ENCODE measurements at places on chromosomes 4 and X. TPM values are rescaled to one million over a fixed set of nuclear protein-coding genes. Genes with fewer than 3 reads are reported as not detected.

DNA sequence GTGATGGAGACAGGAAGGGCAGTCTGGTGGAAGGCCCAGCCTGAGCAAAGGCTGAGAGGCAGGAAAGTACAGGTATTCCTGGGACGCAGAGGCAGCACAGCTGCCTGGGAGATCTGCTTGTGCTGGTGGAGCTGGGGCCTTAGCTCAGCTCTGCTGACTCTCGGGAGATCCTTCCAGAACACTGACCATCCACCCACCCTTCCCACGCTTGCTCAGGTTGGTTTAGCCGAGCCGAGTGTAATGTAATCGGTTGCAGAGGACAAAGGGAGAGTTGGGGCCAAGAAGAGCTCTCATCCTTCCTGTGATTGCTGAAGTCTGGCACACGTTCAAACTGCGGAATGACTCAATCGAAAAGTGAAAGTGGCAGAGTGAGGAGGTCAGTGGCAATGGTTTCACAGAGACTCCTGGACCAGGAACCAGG lies 43.1 kb upstream of the GPR78 start:
- DNase-seq = peak; percentile 29

The EPGN gene
- not detected for polyA plus RNA-seq

GRCh38 chr4:8048856-8049676 lies 109.4 kb upstream of the AFAP1 start:
- DNase-seq = no peak

GRCh38 chrX:47204970-47205369 lies 11.3 kb downstream of the UBA1 start:
- DNase-seq = no peak

DNA sequence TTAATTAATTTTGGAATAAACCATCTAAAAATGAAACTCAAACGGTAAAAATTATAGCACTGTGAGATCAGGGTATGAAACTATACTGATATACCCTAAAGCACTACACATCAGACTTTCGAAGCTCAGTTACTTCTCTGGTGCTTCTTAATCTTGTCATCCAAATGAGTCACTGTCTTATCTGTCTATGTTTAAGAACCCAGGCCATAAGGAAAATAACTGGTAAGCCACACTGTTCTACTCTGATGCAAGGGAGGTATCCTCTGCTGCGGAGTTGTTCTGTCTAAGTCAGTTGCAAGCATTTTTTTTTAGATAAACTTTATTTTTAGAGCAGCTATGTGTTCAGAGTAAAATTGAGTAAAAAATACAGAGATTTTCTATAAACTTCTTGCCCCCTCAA lies 830.8 kb upstream of the POU3F4 start:
- no peak for DNase-seq

The GAGE12C gene
- not detected for polyA plus RNA-seq

GRCh38 chrX:3576886-3577501 lies 136.5 kb downstream of the PRKX start:
- DNase-seq = peak; percentile 74

GRCh38 chrX:31316340-31316991 lies 244.6 kb upstream of the FTHL17 start:
- DNase-seq = no peak

GRCh38 chrX:39318506-39319343 lies 517.5 kb downstream of the MID1IP1 start:
- peak; percentile 88 for DNase-seq

The MAGEB10 gene
- polyA plus RNA-seq = not detected

- DNase-seq = no peak
Measured at GRCh38 chr4:181770971-181771370, 472.2 kb upstream of the TENM3 start.
